Left renal pelvis (tissue), 4 donors: ENCODE measurements at places on chromosomes 12 and 14. TPM values are rescaled to one million over a fixed set of nuclear protein-coding genes. Genes with fewer than 3 reads are reported as not detected.

The HOXC6 gene
- 49.3 TPM for polyA plus RNA-seq

The SLC39A5 gene
- polyA plus RNA-seq, result 63.3 TPM

The PSMB11 gene
- polyA plus RNA-seq, result not detected

The CACNA2D4 gene
- 2.6 TPM for polyA plus RNA-seq

The TTC7B gene
- polyA plus RNA-seq, result 49.0 TPM

The MYH6 gene
- 0.27 TPM for polyA plus RNA-seq

The DGLUCY gene
- 81.8 TPM for polyA plus RNA-seq

The OTUB2 gene
- polyA plus RNA-seq, result 2.6 TPM

The CBX5 gene
- 139 TPM for polyA plus RNA-seq

The SDR9C7 gene
- 0.23 TPM for polyA plus RNA-seq

The RBMS2 gene
- 46.9 TPM for polyA plus RNA-seq

The OASL gene
- 0.17 TPM for polyA plus RNA-seq

The TMPRSS12 gene
- not detected for polyA plus RNA-seq
